Mammary epithelial cell (primary cell): ENCODE measurements at places on chromosomes 12 and 14. TPM values are rescaled to one million over a fixed set of nuclear protein-coding genes. Genes with fewer than 3 reads are reported as not detected.

GLT8D2 gene
- total RNA-seq, result 20.0 TPM

NKX2-1 gene
- total RNA-seq, result not detected in 2 replicates

TEX22 gene
- total RNA-seq, result 2.3 TPM in 2 replicates

AICDA gene
- not detected for total RNA-seq

PPP1CC gene
- 91.0 TPM for total RNA-seq

PRICKLE1 gene
- 10.1 and 18.4 TPM in 2 replicates for total RNA-seq

LMO3 gene
- total RNA-seq, result not detected
